EH (cell line): ENCODE measurements at places on chromosomes 12 and 14.

DNA sequence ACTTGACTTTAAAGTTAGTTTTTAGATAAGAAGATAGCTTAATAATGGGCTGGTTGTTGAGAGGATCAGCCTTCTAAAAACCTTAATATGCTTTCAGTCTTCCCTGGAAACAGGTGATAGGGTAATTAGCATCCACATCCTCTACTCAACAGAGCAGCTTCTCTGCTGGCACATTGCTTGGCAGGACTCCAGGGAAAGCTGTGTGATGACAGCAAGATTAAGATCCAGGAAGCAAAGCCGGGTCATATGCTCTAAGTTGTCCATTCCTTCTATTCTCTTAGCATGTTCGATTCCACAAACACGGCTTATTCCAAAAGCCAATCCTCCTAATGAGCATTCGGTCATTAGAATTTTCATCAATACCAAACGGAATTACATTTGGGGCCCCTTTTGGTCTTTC lies 87.0 kb downstream of the HMGA2 start:
- peak; percentile 65 for DNase-seq

- no peak for DNase-seq
These were observed 215.0 kb downstream of the PRKD1 start for GRCh38 chr14:29712601-29713000.

DNA sequence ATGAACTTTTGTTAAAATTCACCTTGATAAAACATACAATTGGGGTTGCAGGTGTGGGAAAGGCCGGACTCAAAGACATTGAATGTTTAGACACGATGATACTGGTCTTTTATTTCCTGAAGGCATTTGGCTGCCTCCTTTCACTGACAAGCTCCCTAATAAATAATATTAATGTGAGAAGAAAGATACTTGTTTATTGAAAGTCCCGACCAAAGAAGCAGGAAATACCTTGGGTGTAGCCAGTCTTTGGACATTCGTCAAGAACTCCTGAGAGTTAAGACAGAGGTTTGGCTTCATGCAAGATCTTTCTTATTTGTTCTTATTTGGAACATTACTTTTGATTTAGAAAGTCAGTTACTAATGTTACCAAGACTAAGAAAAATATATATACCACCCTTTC lies 1133.8 kb upstream of the SEL1L start:
- no peak for DNase-seq

DNA sequence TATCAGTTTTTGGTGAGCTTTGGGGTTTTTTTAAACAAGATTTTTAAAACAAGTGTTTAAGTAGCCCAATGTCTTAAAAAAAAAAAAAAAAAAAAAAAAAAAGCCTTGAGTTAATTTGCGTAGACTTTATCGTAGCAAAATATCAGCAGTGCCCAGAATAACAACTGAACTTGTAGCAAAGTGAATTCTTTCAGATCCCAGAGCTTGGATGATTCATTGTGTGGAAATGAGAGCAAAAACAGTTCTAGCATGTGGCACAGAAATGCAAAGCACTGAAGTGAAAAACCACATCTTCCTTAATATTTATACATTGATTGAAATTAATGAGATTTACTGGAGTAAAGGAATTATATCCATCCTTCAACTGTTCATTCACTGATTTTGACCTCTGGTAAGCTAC lies 258.1 kb downstream of the EGLN3 start:
- peak; percentile 93 for DNase-seq

DNA sequence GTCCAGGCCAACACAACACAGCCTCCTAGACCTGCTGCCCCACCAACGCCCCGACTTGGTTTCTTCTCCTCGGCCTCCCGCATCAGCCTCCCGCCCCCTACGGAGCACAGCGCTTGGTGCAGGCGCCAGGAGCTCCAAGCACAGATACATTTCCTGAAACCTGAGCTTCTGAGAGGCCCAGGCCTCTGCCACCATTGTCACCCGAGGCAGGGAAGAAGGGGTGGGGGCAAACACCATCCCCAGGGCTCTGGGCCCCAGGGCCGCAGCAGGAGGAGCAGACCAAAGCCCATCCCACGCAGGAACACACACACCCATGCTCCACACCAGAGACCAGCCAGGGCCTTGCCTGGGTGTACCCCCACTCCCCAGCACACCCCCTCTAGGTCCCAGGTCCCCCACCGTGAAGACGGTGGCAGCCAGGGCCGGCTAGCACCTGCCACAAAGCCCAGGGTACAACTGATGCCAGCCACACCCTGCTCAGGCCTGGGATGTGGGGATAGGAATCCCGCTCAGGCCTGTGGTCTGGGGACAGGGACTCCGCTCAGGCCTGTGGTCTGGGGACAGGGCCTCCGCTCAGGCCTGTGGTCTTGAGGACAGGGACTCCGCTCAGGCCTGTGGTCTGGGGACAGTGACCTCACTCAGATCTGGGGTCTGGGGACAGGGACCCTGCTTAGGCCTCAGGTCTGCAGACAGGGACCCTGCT lies 5.4 kb downstream of the JAG2 start:
- no peak for DNase-seq

GRCh38 chr12:104638851-104639240 lies 182.1 kb downstream of the CHST11 start:
- DNase-seq = no peak

DNA sequence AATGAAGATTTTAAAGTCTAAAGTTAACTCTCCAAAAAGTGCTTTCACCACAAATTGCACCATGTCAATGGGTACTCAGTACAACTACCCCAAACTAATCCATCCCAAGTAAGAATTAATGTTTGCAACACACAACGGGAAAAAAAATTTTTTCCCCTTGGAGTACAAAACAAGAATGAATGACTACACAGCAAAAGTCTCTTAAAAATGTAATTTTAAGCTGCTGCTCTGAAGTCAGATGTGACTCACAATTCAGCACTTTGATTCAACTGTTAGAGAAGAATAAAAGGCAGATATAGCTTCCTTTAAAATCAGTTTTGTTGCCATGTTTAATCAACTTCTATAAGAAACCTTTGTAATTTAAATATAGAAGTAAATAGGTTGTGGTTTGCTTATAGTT lies 42.5 kb upstream of the VPS33A start:
- peak; percentile 65 for DNase-seq
